ENCODE measurements at places on chromosomes 5 and 9.

- no peak for DNase-seq
Observed at GRCh38 chr5:62385816-62386400, 17.8 kb downstream of the DIMT1 start.

- no peak for DNase-seq
Observed at GRCh38 chr9:28774433-28775235, 1201.4 kb upstream of the C9orf72 start.

GRCh38 chr5:128649192-128649591 lies 111.1 kb upstream of the FBN2 start:
- DNase-seq, result peak; percentile 67

DNA sequence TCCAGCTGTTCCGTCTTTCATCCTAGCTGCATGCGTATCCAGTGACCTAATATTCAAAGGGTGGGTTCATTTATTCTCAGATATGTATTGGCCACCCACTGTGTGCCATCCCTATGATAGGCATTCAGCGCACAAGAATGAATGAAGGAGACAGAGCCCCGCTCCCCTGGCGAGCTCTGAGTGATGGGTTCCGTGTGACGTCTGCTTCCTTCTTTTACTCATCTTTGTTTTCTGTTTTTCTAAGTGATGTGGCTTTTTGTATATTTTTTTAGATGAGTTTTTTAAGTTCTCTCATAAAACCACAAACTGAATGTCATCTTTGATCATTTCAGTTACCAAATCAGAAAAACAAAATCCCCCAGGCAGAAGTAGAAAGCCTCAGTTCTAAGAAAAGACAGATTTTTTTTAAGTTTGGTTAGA lies 168.3 kb upstream of the OTULINL start:
- DNase-seq, result no peak

Measured in glomerular endothelial cell (primary cell).